ENCODE measurements at places on chromosomes 2 and 18.

DNA sequence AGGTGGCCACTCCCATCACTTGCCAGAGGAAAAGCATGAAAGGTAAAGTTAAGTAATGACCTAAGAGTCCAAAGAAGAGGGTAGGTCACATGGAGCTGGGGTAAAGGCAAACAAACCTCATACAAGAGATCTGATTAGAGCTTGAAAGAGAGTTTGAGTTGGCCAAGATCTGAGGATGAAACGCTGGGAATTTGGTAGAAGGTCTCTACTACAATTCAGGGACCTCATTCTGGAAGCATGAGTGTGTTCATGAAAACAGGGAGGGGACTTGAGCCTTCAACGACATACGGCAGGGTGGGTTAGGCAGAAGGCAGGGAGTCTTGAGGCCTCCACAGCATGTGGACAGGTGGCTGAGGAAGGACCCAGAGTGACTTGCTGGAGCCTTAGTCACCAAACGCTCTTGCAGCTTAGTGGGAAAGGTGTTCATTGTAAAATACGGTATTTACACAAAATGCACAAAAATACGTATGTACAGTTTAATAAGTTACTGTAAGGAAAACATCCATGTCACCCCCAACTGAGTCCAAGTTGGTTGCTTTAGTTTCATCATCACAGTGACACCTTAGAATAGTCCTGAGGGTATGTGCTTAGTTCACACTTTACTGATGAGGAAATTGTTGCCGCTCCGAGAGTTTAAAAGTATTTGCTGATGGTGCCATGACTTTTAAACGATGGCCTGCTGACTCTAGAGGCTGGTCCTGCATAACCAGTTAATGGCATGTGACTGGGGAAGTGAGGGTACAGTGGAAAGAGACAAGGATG is 5.0 kb upstream of the FARP2 start:
- DNase-seq: no peak

- DNase-seq: no peak
Observed at GRCh38 chr2:223383315-223383714, 218.8 kb downstream of the SCG2 start.

DNA sequence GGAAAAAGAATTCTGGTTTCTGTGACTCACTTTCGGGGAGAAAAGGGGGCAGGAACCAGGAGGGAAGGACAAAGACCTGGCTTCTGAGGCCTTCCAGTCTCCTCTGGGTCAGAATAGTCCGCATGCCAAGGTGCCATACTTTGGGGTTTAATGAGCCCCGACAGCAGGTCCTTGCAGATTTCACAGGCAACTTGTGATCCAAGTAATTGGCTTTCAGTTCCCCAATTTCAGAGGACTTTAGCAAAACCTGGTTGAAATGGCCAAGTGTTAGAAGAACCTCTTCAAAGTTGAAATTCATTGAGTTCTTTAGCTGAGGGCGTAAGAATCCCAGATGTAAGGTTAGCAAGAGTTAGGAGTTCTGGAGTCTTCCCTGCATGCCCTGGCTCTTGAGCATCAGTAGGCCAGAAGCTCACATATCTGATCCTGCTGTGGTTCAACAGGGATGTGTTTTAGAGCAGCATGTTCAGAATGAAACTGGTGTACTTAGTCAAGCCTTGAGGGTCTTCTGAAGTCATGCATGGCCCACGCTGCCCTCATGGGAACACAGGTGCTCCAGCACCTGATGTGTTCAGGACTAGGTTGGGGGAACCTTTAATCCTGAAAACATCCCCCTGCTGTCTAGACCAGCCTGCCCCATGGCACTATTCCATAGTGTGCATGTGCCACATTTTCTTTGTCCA is 143.0 kb downstream of the NUP35 start:
- DNase-seq: no peak

DNA sequence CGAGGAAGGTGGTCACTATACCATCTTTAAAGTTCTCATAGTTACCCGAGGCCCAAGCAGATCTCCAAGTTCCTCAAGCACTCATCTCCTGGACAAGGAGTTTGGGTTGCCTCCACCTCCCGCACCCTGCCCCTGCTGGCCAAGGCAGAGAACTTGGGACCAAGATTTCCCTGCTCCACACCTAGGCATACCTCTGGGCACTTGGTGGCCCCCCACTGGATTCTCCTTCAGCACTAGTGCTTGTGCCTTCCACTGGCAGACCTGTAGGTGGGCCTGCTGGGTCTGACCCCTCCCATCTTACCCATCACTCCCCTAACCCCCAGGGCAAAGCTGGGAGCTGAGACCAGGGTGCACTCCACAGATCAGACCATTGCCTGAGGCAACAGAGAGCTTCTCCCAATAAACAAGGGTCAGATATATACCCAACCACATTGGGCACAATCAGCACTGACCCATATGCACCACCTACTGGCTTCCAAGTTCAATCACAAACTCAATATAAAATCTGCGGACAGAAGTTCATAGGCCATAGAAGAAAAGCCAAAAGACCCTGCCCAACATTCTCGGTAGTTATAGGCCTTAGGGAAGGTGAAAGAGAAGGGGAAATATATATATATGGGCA is 244.2 kb downstream of the EXOC6B start:
- no peak for DNase-seq

DNA sequence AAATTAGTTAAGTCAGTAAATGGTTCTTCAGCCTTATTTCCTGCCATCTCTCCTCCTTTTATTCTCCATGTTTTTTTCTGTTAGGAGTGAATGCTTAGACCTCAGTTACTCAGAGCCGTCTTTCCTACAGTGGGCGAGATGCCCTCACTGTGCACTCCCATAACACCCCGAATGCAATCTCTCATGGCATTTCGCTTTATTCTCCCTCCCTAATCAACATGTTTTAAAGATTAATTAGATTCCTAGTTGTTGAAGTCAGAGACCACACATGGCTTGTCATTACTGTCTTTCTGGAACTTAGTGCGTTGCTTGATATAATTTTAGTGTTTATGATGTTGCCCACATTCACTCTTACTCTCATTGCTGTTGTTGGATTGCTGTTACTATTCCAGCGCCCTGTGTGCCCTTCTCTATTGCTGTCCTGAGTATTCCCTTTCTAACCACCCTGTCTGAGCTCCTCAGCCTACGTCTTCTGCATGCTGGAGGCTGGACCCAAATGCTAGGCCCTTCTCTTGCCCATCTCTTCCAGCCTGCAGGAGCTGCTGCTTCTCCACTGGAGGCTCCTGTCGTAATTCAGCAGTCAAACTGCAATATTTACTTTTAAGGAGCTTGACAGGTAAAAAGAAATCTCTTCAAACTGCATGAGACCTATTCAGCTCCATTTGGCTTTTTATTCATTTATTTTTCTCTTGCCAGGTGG is 99.3 kb downstream of the MAP2 start:
- no peak for DNase-seq

All from effector CD4-positive, alpha-beta T cell (primary cell).